T-helper 1 cell (primary cell): ENCODE measurements at places on chromosomes 1 and 21.

DNA sequence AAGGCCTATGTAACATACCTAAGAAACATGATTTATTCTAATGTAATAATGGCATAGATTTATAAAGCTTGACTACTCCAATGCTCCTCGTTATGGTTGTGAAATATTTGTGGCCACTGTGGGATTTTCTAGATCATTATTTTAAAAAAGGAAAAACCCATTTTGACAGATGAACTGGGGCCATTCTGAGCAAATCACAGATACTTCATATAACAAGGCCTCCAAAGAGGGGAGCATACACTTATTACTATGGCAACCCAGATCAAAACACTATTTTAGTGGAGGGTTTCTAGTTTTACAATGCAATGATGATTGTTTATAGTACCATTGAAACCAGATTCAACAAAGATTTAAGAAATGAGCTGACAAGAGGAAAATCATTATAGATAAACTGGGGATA is 346.6 kb downstream of the ZNF326 start:
- no peak for DNase-seq

GRCh38 chr1:8910331-8910730 is 31.8 kb upstream of the ENO1 start:
- DNase-seq, result no peak

GRCh38 chr21:41112740-41113692 is 54.9 kb upstream of the BACE2 start:
- no peak for DNase-seq

DNA sequence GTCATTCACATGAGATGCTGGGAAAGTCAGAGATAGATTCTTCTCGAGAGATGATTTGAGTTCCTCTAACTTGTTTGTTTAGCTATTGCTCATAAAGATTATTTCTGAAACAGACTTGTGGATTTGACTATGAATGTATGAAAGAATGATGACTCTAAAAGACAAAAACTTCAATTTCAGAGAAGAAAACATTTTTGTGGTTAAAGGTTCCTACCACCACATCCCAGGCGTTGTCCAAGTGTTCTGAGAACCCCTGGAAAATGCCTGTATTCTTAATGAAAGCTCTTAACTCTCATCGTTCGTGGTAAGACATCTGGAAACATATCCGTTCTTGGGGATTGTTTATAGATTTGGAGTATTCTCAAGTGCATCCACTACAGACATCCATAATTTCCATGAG is 228.7 kb downstream of the BARHL2 start:
- no peak for DNase-seq

DNA sequence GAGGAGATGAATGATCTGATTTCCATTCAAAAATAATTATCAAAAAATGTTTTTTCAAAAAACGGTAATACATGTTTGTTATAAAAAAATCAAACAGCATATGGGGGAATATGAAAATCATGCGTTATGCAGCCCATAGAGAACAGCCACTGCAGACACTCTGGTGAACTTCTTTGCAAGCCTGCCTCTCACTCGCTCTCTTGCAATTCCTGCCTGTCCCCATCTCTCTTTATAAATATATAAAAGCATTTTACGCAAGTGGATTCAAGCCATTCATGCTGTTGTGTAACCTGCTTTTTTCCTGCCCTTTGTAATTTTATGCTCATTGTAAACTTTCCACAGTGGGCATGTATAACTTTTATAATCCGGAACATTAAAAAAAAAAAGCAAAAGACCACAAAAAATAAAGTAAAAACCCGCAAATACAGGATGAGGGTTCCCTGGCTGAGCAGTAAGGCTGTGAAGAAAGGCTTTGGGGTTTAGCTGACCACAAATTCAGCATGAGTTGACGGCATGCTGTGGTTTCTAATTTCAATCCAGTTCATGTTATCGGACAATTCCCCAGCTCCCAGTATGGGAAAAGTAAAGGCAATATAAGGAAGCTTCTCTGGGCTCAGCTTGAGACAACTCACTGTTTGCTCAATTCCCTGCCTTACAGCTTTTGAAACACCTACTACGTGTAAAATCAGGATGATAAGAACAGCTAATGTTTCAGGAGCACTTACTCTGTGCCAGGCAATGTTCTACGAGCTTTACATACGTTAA is 52.8 kb upstream of the ZBTB40 start:
- DNase-seq, result no peak
